NCI-H2171 treated with DMSO at 0.1 percent for 48 hours (cell line): ENCODE measurements at places on chromosomes 11 and 22.

DNA sequence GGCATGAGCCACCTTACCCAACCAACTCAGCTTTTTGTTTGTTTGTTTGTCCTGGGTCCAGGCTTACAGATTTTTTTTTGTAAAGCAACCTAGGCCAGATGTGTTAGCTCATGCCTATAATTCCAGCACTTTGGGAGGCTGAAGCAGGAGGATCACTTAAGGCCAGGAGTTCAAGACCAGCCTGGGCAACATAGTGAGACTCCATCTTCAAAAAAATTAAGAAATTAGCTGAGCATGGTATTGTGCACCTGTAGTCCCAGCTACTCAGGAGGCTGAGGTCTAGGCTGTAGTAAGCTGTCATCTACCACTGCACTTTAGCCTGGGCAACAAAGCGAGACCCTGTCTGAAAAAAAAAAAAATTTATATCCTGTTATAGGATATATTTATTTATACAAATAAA lies 28.7 kb upstream of the GRK2 start:
- no peak for DNase-seq

GRCh38 chr11:126791446-126791845 lies 209.1 kb downstream of the KIRREL3 start:
- DNase-seq, result no peak

GRCh38 chr11:46733234-46733633 lies 14.2 kb downstream of the F2 start:
- no peak for DNase-seq

GRCh38 chr11:76371170-76371569 lies 9.8 kb downstream of the THAP12 start:
- no peak for DNase-seq

GRCh38 chr11:61083601-61084147 lies 18.6 kb upstream of the CD5 start:
- DNase-seq, result no peak

- DNase-seq, result no peak
These were observed 527 bp downstream of the CARD10 start for GRCh38 chr22:37518509-37519267.
